ENCODE measurements at places on chromosomes 2 and 18.

DNA sequence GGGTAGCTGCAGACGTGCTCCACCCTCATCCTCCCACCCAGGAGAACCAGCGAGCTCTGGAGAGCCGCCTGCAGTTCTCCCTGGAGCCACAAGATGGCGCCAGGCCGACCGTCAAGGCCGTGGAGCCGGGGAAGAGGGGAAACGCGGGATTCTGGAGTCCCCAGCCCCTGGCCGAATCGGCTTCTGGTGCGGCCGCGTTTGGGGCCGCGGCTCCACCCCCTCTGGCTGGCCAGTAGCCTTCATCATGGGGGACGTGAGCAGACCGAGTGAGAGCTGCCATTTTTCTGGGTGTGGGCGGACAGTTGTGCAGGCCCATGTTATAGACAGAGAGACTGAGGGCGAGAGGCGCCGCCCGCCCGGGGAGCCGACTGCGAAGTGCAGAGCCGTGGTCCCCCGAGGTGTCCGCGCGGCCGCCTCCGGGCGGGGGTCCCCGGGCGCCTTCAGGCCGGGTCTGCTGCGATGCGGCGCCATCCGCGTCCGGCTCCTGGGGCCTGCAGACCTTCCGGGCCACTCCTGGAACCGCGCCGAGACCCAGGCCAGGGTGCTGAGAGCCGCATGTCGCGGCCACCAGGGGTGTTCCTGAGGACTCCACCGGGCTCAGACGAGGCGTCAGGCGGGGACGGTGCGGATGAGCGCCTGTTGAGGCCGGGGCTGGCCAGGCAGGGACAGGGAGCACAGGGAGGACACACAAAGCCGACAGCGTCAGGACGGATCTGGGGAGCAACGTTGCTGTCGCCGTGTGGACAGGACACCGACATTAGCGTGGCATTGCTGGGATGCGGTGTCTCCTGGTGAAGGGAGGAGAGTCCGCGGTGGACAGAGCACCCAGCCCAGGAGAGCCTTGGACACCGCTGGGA lies 418.2 kb upstream of the HS6ST1 start:
- peak; percentile 27 for DNase-seq

DNA sequence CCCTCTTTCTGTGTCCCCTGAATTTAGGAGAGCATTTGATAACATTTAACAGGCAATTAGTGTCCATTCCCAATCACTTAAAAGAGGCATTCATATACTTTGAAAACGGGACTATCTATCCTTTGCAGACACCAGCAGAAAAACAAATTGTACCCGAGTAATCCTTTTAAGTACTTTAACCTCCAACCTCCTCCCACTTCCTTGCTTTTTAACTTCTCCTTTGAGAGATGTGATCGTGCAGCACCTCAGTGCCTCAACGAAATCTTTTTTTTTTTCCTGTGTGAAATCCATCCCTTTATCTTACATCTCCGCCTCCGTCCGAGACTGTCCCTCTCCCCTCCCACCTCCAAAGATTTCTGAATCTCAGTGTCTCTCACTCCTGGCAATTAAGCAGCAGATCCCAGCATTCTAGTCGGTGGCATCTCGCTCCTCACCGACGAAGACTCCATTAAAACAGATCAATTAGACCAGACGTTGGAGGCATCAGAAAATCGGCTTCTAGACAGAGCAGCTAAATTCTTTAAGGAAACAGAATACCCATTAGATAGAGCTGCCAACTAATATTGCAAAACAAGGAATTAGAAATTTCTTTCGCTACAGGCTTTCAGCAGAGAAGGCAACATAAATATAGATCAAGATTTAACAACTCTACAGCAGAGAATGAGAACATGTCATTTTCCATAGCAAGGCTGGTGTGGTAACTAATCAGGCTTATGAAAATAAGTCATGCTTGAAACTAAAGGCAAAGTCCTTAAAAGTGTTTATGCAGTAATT lies 1.9 kb upstream of the TMEFF2 start:
- DNase-seq: no peak

DNA sequence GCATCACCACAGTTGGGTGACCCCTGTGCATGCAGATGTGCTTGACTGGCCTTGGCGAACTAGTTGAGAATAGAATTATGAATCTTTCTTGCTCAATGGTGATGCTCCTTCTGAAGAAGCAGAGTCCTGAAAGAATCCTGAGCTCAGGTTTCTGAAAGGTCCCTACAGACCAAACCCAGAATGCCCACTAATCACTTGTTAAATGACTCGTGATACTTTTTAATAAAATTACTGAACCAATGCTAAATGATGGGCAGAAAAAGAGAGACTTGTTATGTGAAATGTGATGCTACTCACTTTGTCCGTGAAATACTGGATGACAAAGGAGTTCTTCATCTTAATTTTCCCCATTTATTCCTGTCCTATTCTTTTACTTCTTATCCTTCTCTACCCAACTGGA lies 263.5 kb upstream of the LRRTM1 start:
- no peak for DNase-seq

DNA sequence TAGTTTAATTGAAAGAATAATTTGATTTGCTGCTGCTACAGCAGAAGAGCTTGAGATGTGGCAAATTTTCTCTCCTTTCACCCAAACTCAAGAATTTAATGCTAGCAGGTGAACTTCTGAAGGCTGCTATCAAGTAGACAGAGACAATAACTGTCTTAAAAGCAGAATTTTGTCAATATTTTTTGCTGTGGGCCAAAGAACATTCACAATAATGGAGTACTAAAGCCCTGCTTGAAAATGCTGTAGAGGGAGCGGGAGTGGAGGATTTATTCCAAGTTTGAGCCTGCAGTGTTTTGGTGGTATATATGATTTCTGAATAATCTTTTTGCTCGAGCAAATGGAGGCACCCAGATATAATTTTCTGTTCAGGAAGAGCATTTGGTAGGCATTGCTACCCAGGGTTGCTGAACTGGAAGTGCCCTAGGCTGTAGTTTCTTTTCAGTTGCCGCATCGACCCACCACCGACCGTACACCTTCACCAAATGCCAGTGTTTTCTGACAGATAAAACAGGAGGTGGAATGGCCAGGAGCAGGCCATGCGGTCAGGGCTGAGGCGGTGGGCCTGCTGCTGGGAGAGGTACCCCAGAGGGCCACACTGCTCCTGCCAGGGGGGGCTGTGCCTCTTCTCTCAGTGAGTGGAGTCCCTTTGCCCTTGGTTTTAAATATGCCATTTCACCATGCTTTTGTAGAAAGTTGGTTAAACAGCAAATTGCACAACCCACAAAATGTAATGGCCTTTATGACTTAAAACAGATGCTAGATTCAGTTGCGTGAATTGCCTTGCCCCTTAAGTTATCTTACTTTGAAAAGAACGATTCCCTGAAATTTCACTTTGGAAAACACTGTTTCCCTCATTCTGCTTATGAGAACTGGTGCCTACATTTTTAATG lies 36.4 kb downstream of the TSHZ1 start:
- no peak for DNase-seq

DNA sequence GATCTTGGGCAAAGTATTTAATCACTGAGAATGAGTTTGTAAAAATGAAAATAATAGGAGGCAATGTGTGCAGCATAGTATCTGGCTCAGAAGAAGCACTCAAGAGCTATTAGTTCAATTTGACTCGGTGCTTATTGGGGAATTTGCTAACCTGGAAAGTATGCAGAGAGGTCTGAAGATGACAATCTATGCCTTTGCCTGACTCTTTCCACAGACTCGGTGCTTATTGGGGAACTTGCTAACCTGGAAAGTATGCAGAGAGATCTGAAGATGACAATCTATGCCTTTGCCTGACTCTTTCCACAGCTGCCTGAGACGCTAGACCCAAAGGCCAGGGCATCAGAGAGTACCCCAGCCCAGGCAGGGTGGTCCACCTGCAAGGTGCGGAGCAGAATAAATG lies 12.2 kb upstream of the SH3BP4 start:
- no peak for DNase-seq

DNA sequence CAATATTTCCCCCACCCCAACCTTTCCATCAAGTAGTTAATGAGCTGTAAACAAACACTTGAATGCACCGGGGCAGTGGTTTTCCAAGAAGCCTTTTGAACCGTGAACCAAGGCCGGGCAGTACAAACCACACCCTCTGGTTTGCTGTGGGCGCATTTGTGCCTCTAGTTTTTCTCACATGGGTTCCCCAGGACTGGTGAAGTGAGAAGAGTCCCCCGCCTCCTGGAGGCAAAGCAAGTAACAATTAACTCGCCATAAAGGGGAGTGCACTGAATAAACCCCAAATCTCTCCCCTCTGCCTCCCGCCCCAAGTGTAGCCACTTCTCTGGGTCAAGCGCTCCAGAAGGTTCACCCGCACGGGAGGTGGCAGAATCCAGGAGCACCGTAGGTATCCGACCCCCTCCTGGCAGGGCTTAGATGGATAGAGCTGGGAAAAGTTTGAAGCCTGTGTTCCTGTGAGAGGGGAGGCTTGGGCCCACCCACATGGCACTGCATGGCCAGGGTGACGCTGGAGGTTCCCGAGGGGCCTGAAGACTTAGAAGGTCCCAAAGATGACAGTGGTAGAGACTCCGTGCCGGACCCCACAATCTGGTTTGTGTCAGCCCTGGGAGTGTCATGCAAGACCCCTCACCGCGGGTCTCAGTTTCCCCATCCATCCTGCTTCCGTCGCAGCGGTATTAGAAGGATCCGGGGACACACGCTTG lies 182.2 kb downstream of the SMAD2 start:
- no peak for DNase-seq

DNA sequence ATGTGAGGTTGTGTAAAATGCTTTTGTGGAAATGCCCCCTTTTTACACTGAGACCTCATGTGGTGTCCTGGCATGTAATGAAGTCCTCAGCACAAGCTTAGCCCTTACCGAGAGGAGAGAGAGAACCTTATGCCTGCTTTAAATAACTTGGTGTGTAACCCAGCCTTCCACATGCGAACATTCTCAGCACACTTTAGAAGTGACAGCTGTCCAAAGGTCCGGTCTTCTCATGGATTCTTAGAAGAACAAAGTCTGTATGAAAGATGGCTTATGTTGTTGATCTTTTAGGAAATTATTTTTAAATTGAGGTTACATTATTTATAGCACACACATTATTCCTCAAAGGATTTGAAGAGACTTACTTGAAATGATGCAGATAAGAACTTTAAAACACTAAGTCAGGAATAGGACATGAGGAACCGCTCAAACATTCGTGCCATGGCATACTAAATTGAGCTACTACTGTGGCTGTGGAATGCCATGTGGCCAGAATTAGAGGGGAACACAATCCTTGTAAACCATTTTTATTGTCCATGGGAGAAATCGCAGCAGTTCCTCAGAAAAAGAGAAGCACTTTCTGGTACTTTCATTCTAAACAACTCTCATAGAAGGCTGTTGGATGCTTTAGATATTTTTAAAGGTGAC lies 79.6 kb downstream of the WDSUB1 start:
- DNase-seq: no peak

DNA sequence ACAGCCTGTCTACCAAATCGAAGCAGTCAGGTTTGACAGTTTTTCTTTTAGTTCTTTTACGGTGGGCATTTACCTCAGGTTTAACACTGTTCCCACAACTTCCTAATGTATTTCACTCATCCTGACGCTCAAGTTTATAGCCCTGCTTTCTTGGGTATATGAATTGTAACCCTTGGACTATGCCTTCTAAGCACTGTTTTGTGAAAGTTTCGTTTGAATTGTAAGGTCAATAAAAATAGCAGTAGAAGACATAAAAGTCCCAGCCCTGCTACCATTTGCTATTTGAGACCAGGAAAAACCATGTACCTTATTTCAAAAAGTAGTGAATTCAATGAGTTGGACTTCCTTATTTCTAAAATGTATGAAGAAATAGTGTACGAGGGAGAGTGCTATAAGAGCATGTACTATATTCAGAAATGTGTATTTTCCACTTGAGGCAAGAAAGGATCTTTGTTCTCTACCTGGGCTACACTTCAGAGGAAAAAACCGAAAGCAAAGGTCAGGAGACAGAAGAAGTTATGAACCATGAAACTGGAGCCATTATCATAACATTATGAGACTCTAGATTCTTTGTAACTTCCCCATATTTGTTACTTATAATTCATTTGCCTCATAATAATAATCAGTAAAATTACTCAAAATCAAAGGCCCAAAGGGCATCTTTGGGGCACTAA lies 1.9 kb upstream of the ZC3H15 start:
- no peak for DNase-seq

GRCh38 chr2:43302961-43303494 lies 76.6 kb upstream of the ZFP36L2 start:
- DNase-seq: no peak

DNA sequence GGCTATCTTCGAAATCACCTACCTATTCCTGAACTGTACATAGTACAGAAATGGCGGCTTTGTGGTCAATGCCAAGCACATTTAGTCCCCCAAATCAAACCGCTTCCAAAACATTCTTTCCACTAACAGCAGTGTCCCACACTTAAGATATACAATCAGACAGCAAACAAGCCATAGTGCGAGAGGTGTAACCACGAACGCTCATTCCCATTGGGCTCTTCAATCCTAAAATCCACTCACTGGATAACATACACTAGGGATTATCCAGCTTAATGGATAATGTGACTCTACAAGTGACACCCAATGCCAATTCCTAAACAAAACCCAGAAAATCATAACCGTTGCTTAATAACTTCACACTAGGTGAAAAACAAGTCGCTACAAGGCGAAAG lies 2.0 kb downstream of the XPO1 start:
- DNase-seq: no peak

- DNase-seq: no peak
Measured at GRCh38 chr2:200968735-200969134, 5.3 kb upstream of the ORC2 start.

DNA sequence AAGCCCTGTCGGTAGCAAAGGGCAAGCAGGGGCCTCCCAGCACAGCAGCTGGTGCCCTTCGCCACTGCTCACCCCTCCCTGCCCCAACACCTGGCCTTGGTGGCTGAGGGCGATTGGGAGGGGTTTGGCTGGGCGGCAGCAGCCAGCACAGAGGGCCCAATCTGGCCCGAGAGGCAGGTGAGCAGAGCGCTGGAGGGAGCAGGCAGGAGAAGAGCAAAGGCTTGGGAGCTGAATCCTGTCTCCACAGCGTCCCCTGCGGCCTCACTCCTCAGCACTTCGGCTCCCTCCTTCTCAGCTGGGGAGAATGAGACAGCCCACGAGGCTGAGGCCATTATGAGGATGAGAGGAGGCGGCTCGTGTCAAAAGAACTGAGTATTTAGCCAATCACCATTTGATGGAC lies 74.9 kb upstream of the TAF1B start:
- no peak for DNase-seq

DNA sequence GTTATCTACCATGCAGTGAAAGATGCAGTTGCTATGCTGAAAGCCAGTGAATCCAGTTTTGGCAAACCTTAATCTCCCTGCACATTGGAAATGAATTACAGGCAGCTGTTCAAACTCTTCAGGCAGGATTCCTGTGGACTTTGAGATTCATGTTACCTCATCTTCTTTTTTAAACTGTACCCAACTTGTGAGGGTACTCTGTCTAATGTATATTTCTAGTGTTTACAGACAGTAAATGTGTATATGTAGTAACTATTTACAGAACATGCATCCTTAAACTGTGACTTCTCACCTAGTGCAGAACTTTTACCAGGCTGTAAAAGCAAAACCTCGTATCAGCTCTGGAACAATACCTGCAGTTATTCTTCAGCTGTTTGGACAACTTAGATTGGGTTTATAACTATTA lies 50.9 kb downstream of the KDM3A start:
- no peak for DNase-seq

All from activated CD4-positive, alpha-beta T cell treated with anti-CD3 and anti-CD28 coated beads, Interleukin-2, amount 50 U/mL, for 24 hours (primary cell).